ENCODE measurements at places on chromosomes 6 and 20. TPM values are rescaled to one million over a fixed set of nuclear protein-coding genes. Genes with fewer than 3 reads are reported as not detected.

TRIM10 gene
- not detected for total RNA-seq

NFS1 gene
- 35.5 TPM for total RNA-seq

B4GALT5 gene
- total RNA-seq, result 72.4 TPM

SEMG1 gene
- total RNA-seq, result not detected

Measured in A549 treated with Mapracorat at 1 μM for 4 hours (cell line).